Thoracic aorta endothelial cell (primary cell): ENCODE measurements at places on chromosomes 7 and 10. TPM values are rescaled to one million over a fixed set of nuclear protein-coding genes. Genes with fewer than 3 reads are reported as not detected.

Gene DIP2C
- 5.7 and 8.3 TPM in 2 replicates for total RNA-seq

Gene SLC18A2
- under 0.01 TPM in 1 of 2 replicates, not detected in the other for total RNA-seq

Gene VWDE
- total RNA-seq = under 0.01 and 0.50 TPM in 2 replicates

Gene OGDH
- 58.6 and 72.6 TPM in 2 replicates for total RNA-seq

Gene DKK1
- total RNA-seq = 196 and 220 TPM in 2 replicates

Gene CCDC146
- 1.1 and 2.2 TPM in 2 replicates for total RNA-seq

Gene MPLKIP
- total RNA-seq = 21.0 and 38.3 TPM in 2 replicates

Gene COL17A1
- 1.7 and 1.9 TPM in 2 replicates for total RNA-seq

Gene CYP3A7
- 0.07 and 0.27 TPM in 2 replicates for total RNA-seq

Gene GLI3
- total RNA-seq = 4.9 and 7.7 TPM in 2 replicates

Gene CNNM1
- 0.14 TPM in 1 of 2 replicates, not detected in the other for total RNA-seq

Gene TMEM236
- 0.14 and 0.66 TPM in 2 replicates for total RNA-seq

Gene CYP3A4
- not detected in 2 replicates for total RNA-seq

Gene FUOM
- 17.0 and 18.4 TPM in 2 replicates for total RNA-seq

Gene TEX47
- not detected in 2 replicates for total RNA-seq

Gene VGF
- total RNA-seq = 0.07 TPM in 1 of 2 replicates, not detected in the other

Gene TMED4
- total RNA-seq = 73.5 and 87.5 TPM in 2 replicates

Gene ADCYAP1R1
- 0.93 and 8.5 TPM in 2 replicates for total RNA-seq

Gene ODAD2
- total RNA-seq = 0.22 and 0.27 TPM in 2 replicates

Gene HYAL4
- total RNA-seq = 0.36 TPM in 1 of 2 replicates, not detected in the other

Gene CYP2E1
- total RNA-seq = not detected in 2 replicates

Gene PRPS1L1
- total RNA-seq = not detected in 2 replicates

Gene SPDYE16
- total RNA-seq = not detected in 2 replicates

Gene PAX4
- not detected in 2 replicates for total RNA-seq

Gene TSPAN12
- 21.5 and 23.5 TPM in 2 replicates for total RNA-seq

Gene PDE1C
- 0.13 and 0.43 TPM in 2 replicates for total RNA-seq

Gene IDI2
- not detected in 2 replicates for total RNA-seq

Gene ABCB4
- 0.14 TPM in 1 of 2 replicates, not detected in the other for total RNA-seq

Gene FOXI2
- not detected in 2 replicates for total RNA-seq

Gene DDX50
- total RNA-seq = 38.3 and 43.1 TPM in 2 replicates

Gene TRIM73
- 0.43 and 0.66 TPM in 2 replicates for total RNA-seq

Gene COL1A2
- total RNA-seq = 3.7 and 5.3 TPM in 2 replicates

Gene CXCL12
- total RNA-seq = 0.14 and 1.2 TPM in 2 replicates

Gene IFIT1B
- total RNA-seq = not detected in 2 replicates

Gene GPNMB
- 0.13 and 0.72 TPM in 2 replicates for total RNA-seq

Gene BTBD16
- not detected in 2 replicates for total RNA-seq

Gene SMC3
- 46.5 and 53.7 TPM in 2 replicates for total RNA-seq

Gene MSMB
- not detected in 2 replicates for total RNA-seq

Gene HYCC1
- 87.9 and 108 TPM in 2 replicates for total RNA-seq

Gene OR2A5
- not detected in 2 replicates for total RNA-seq

Gene EMX2
- 0.07 TPM in 1 of 2 replicates, not detected in the other for total RNA-seq

Gene SH2B2
- 0.93 and 1.0 TPM in 2 replicates for total RNA-seq

Gene SFXN2
- total RNA-seq = 7.2 and 8.1 TPM in 2 replicates

Gene DENND2A
- not detected in 2 replicates for total RNA-seq

Gene EXOC6
- total RNA-seq = 109 and 189 TPM in 2 replicates

Gene MEOX2
- total RNA-seq = not detected in 2 replicates

Gene NUTM2B
- 0.22 and 0.27 TPM in 2 replicates for total RNA-seq

Gene MUC12
- total RNA-seq = not detected in 2 replicates

Gene CPA2
- not detected in 2 replicates for total RNA-seq

Gene C1QL3
- total RNA-seq = 0.14 and 0.66 TPM in 2 replicates

Gene SAMD9L
- total RNA-seq = 24.3 and 26.5 TPM in 2 replicates

Gene ELN
- total RNA-seq = 0.07 and 0.13 TPM in 2 replicates

Gene NAT16
- not detected in 2 replicates for total RNA-seq

Gene TAS2R5
- 0.66 and 1.7 TPM in 2 replicates for total RNA-seq

Gene NCAPG2
- 48.1 and 67.6 TPM in 2 replicates for total RNA-seq
